ENCODE measurements at places on chromosomes 7 and 10.

- DNase-seq: no peak
Observed at GRCh38 chr10:116631871-116632295, 11.1 kb downstream of the PNLIPRP2 start.

DNA sequence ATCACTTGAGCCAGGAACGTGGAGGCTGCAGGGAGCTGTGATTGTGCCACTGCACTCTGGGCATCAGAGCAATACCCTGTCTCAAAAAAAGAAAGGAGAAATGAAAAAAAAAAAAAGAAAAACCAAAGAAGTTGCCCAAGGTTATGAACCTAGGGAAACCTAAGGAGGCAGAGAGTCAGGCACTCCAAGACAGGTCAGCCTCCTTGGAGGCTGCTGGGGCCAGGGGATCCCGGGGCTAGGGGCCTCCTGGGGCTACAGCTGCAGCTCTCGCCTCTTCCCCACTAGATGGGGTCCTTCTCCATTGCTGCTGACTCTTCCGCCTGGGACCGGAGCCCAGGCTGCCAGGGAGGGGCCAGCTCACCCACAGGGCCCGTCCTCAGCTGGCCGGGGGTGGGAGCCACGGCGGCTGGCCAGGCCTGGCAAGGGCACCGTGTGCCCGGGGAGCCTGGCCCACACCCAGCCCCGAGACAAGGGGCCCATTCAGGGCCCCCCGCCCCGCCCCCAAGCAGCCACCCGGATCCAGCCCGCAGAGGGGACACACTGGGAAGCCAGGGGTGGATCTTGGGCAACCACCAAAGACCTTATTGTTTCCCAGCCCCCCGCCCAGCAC lies 1.7 kb upstream of the SPACDR start:
- no peak for DNase-seq

GRCh38 chr7:105462765-105463420 lies 59.2 kb downstream of the PUS7 start:
- no peak for DNase-seq

GRCh38 chr7:1603346-1604225 lies 33.8 kb upstream of the PSMG3 start:
- DNase-seq: no peak

- DNase-seq: no peak
Observed at GRCh38 chr7:155363852-155364600, 66.3 kb downstream of the INSIG1 start.

DNA sequence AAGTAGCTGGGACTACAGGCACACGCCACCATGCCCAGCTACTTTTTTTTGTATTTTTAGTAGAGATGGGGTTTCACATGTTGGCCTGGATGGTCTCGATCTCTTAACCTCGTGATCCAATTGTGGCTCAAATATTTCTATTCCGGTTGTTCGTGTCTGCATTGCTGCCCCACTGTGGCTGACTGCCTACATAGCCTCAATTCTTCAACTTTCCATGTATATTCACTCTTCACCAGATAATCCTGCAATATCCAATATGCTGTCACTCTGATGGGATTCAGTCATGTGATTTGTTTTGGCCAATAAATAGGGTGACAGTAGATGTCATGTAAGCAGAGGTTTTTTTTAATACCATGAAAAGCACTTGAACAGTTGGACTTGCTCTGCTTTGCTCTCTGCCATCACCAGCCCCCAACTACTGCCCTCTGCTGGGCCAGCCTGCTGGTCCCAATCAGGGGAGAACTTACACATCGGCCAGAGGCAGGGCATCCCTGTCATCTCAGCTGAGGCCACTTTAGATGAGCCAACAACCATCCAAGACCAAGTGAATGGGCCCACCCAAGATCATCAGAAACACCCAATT lies 56.7 kb downstream of the NSUN6 start:
- DNase-seq: no peak

GRCh38 chr10:5530846-5531557 lies 6.2 kb downstream of the CALML3 start:
- DNase-seq: no peak

GRCh38 chr7:24313777-24314176 lies 29.8 kb downstream of the NPY start:
- DNase-seq: no peak

DNA sequence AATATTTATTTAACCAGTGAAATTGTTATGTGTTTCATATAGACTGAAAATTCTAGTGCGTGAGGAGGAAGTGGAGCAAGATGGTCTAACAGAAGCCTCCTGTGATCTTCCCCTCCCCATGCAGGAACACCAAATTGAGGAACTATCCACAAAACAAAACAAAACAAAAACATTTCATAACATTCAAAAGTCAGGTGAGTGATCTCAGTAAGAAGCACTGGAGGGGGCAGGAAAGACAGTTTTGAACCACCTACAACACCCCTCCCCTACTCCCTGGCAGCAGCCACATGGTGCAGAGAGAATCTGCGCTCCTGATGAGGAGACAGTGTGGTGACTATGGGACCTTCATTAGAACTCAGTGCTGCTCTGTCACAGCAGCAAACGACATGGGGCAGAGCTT lies 221.9 kb upstream of the SEMA3C start:
- no peak for DNase-seq

DNA sequence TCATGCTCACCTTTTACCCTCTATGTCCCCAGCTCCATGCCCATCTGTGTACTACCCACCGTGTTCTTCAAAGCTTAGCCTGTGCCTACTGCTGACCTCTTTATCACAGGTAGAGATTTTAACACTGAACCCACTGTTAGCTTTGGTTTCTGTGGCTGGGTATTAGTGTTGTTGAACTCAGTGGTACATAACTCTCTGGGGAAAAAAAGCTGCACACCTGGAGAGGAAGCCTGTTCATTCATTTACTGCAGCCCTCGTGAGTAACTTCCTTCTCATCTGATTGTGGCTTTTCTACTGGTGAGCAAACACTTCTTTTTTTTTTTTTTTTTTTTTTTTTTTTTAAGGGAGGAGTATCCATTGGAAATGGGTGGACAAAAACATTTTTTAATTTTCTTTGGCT lies 326.3 kb downstream of the CCSER2 start:
- no peak for DNase-seq

GRCh38 chr7:80372415-80372814 lies 139.4 kb downstream of the GNAT3 start:
- DNase-seq: no peak

- DNase-seq: no peak
Observed at GRCh38 chr7:37344886-37345579, 103.6 kb downstream of the ELMO1 start.

- DNase-seq: no peak
Observed at GRCh38 chr7:121062671-121063279, 74.3 kb downstream of the CPED1 start.

- no peak for DNase-seq
Observed at GRCh38 chr10:88553116-88553752, 29.9 kb downstream of the RNLS start.

DNA sequence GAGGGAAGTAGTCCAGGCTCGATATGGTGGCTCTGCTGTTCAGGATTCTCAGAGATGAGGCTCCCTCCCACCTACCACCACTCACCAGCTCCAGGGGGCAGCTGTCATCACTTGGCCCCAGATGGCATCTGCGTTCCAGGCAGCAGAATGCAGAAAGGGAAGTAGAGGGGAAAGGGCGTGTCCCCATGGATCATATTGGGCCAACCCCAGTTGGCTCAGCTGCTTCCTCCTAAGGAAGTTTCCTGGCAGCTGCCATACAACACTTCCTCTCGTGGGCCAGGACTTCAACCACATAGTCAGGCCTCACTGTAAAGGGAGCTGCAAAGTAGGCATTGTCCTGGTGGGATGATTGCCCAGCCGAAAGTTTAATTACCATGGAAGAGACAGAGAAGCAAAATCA lies 1.6 kb upstream of the TEX36 start:
- no peak for DNase-seq

DNA sequence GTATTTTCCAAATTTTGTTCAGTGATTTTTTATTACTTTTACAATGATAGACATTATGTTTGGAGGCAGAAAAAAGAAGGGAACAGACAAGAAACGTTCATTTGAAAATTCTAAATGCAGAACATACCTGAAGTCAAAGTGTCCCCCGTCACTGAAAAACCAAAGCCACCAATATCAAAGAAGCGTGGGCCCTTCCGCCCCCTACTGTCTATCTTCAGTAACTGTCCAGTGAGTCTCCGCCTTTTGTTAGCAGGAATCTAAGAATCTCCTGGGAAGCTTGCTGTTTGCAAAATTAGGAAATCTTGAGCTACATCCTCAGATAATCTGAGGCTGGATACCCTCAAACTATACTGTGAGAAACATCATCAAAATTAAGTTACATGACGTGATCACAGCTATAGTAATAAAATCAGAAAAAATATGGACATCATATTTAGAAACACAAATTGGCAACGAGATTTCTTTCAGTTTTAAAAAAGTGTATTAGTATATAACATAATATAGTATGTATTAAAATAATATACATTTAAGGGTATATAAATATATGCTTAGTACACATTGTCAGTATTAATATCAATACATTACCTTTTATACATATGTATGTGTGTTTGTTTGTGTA lies 169.3 kb upstream of the AKR1E2 start:
- DNase-seq: peak; percentile 13

DNA sequence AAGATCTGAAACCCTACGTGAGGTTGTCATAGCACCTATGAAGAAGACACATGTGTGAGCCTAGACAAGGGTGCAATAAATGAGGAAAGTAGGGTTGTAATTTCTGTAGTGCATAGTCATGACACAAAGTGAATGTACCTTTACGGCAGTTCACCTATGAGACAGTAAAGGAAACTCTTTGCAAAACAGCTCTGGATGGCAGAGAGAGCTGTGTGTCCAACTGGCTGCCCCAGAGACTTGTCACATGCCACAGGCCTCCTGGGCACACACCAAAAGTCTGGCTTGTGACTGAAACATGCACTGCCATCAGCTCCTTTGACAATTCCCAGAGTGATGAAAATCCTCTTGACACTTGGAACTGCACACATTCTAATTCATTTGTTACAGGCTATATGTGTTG lies 90.7 kb upstream of the NAMPT start:
- no peak for DNase-seq

DNA sequence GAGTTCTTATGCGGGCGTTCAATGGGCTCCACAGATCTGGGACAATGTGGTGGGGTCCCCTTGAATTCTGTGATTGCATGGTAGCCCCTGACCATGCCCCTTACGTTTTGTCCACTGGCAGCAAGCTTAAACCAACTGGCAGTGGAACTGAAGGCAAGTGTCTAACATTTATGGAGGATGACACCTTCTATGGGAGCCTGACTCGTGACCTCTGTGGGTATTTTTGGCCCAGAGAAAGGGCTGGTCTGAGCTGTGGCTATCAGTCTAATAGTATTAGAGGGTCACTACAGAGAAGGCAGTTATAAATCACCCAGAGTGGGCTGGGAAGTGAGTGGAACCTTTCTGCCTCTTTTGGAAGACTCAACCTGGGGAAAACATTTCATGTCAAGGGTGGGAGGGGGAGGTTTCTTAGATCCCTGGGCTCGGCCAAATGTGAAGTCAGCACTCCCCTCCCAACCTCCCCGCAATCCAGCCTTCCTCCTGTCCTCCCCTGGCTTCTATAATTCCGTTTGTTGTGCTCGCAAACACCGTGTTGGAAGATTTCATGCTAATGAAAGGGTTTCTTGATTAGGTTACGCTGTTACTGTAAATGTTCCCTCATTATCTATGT lies 322.7 kb downstream of the RPS24 start:
- DNase-seq: no peak

DNA sequence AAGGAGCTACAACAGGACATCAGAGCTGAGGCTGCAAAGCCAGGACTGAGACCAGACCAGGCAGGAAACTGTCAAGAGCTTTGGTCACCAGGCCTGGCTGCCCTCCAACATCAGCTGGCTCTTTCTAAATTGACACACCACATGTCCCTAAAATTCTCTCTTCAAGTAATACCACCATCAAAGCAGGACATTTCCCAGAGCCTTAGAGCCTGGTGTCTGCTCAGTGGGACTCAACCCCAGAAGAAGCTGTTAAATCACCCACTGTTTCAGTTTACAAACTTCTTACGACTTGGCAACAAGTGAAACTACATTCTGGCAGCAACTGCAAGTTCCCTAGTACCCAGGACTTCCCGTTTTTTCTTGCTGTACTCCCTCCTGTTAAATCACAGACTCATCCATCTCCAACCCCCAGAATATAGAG lies 3.8 kb upstream of the IL6 start:
- DNase-seq: no peak

GRCh38 chr10:3028441-3028840 lies 38.9 kb upstream of the PFKP start:
- DNase-seq: no peak

DNA sequence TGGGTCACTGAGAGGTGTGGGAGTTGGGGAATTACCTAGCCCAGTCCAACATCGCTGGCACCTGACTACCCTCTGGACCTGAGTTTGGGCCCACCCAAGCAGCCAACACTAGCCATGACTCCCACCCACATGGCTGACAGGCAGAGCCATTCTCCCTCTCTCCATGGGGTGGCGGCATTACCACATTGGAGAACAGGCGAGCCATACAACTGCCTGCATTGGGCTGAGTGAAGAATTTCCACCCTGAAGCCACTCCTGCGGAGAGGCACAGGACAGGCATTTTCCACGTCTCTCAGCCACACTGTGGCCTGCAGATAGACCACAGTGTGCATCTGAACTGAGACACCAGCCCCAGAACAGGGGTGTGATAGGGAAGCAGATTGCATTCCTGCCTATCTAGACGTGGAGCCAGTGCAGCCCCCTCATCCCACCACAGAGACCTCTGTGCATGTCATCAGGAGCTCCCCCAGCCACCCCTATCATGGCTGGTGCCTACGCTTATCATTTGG lies 58.2 kb upstream of the ANTXRL start:
- DNase-seq: peak; percentile 47

- DNase-seq: no peak
Observed at GRCh38 chr7:81501220-81501619, 268.6 kb downstream of the HGF start.

DNA sequence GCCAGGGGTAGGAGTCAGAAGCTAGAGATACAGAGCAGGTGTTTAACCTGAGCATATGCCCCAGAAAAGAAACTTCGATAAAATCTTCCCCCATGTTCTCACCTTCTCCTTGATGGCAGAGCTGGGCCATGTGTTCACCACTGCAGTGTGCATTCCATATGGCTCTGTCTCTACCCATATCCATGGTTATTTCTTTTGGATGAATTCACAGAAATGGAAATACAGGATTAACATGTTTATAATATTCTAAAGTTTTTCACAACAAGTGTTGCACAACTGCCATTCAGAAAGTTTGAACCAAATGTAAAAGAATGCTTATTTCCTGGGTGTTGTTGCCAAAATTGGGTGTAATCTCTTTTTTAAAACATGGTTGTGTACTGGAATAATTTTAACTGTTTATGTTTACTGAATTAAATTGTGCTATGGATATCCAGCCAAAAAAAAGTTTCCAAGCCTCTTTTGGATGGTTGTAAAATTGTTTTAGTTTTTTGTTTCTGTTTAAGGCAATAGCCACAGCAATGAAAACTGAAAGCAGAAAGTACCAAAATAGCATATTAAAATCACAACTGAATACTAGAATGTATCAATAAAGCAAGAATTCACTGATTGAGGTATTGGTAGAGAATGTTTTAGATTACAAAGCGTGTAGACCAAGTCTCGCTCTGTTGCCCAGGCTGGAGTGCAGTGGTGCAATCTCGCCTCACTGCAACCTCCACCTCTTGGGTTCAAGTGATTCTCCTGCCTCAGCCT lies 19.9 kb upstream of the CCNY start:
- DNase-seq: no peak

GRCh38 chr7:151435103-151435916 lies 4.6 kb downstream of the CRYGN start:
- no peak for DNase-seq

GRCh38 chr7:32616625-32617024 lies 121.3 kb downstream of the AVL9 start:
- DNase-seq: no peak
